Cardiac muscle cell (in vitro differentiated cells and primary cell): ENCODE measurements at places on chromosomes 6 and 20.
A peak's percentile ranks its signal among the peaks of the same experiment; 100 is the strongest.

DNA sequence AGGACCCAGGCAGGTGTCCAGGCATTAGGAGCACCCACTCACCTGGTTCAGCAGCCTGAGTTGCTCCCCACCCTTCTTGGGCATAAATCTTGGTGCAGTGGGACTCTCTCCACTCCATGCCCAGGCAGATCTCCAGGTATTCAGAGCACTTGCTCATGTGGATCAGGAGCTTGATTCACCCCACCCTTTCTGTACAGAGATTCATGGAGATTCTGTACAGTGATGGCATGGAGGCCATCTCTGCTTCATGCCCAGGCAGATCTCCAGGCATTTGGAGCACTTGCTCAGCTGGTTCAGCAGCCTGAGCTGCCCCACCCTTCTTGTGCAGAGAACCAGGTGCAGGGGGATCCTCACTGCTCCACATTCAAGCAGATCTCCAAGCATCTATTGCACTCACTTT lies 44.1 kb downstream of the BEND6 start:
- DNase-seq = no peak

DNA sequence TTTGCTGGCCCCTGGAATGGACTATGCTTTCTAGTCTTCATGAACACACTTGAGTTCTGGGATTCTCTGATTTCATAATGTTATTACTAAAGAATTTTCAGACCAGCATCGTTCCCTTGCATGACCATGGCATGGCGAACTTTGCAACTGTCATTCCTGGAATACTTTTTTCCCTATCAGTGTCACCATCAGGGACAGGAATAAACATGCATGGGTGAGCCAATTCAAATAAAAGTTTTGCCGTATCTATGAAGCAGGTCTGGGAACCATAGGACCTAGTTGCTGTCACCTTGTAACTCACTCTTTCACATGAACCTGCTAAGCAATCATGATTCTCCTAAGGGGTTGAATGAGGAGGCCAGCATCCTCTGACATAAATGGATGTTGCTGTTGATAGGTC lies 68.2 kb upstream of the AGPAT4 start:
- DNase-seq = no peak

DNA sequence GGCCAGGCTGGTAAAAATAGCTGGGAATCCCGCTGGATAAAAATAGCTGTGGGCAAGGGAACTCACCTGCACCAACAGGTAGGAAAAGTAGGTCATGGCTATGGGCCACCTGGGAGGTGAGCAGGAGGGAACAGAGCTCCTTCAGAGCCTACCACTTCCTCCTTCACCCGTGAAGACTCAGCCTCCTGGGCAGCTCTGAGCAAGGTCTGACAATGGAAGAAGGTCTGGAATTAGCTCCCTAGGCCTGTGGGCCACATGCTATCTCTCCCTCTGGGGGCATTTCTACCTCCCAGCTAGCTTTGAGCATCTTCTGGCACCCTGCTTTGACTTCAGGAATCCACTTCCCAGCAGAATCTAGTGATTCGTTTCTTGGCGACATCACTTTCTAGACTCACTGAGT lies 153.9 kb downstream of the MRPL14 start:
- DNase-seq = no peak

DNA sequence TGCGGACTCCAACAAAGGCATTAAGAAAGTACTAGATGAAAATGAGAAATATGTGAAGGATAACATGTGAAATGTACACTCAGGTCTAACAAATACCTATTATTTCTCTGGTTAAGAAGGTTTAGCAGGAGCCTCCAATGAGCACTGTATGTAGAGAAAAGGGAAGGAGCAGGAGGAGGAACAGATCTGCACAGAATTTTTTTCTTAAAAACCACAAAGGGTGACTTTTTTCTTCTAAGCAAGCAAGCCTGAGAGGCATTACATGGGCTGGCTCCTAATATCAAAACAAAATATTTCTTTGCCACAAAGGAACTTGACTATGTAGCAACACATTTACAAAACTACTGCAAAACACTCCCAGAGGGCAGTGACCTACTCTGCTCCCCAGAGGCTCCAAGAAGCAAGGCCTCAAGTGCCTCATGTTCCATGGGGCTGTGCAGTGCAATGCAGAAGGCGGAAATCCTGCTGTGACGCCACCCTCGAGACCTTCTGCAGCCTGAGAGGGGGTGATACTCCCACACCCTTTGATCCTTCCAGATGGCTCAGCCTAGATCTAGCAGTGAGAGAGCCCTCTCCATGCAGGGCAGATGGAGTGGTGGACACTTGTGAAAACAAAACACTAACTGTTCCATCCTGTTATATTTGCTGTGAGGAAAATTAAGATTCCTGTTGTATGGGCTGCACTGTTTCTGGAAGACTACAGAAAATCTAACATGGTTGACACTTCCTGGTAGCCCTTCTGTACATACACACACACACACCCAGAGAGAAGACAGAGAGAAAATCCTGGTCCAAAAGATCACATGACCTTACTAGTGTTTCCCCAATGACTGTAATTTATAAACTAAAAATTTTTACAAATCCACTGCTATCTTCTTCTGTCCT lies 36.0 kb upstream of the SMIM29 start:
- no peak for DNase-seq

- DNase-seq = no peak
These were observed 38.7 kb upstream of the PDE10A start for GRCh38 chr6:165701564-165702354.

DNA sequence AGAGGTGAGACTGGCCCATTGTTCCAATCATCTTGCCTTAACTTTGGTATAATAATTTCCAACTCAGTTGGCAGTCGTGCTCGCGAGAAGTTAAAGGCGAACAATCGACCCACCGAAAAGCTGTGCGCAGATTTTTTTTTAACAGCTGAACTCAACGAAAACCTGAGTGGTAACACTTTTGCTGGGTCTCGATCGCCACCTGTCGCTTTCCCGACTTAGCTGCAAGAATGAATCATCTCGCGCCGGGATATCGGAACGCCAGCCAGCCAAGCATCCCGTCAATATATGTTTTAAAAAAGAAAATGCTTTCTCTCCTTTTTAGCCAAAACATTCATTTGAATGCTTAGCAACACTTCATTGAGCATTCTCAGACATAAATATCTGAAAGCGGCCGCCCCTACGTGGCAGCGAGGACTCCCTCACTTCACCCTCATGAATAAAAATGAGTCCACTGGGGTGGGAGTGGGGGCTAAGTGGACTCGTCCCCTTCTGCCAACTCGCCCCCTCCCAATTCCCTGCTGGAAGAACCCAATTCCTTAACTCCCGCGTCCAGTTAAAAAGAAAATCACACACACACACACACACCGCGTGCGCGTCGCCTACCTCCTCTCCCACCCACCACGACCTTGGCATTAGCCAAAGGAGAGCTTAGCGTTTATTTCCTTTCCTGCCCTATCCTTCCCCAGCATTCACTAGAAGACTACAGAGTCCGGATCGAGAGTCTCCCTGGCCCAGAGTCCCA lies 1.5 kb downstream of the COL12A1 start:
- DNase-seq = peak; percentile 83

- DNase-seq = no peak
These were observed 122.8 kb downstream of the C6orf118 start for GRCh38 chr6:165186441-165187205.

DNA sequence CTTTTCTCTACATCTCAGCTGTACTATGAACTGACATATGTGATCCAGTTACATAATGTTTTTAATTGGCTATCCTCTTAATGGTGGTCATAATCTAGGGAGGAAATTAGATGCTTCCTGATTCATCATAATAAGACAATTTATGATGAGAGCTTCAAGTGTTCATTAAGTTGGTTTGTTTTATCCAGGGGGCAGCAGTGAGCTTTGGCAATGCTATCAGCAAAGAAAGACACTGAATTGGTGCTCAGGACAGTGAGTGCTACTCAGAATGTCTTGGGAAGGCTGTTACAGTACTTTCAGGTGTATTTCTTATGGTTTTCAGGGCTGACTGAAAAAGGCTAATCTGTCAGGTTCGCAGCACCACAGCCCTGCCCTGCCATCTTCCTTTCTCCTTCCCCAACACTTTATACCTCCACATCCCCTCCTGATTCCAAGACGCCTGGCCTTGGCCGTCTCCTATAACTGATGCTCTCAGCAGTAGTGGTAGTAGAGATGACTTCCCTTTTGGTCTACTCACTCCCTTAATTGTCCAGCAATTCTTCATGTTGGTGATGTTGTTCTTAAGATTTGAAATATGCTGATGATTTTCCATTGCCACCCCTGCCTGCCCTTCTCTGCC lies 67.0 kb upstream of the TNFAIP3 start:
- DNase-seq = peak; percentile 33

GRCh38 chr6:7723554-7723953 lies 2.3 kb upstream of the BMP6 start:
- no peak for DNase-seq

- DNase-seq = no peak
These were observed 880 bp downstream of the ADNP start for GRCh38 chr20:50930139-50930975.

DNA sequence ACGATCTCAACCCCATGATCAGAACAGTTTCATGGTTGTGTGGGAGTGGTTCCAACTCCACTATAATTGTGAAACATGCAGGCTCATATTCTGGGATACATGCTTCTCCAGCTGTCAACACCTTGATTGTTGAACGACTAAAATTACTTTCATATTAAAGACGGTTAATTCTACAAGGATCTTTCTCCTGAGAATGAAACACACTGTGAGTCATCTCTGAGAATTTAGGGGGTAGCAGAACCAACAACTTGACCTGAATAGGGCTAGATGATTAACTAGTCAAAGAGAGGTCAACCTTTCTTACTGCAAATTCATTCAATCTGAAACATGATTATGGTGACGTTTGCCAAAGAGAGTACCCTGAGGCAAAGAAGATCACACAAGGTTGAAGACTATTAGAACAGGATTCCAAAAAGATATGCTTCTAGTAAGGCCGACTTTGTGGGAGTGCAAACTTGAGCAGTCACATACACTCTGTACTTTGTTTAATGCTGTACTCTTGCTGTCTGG lies 175.2 kb upstream of the CITED2 start:
- DNase-seq = no peak

- DNase-seq = no peak
These were observed 67.2 kb upstream of the PHIP start for GRCh38 chr6:79145301-79145700.

DNA sequence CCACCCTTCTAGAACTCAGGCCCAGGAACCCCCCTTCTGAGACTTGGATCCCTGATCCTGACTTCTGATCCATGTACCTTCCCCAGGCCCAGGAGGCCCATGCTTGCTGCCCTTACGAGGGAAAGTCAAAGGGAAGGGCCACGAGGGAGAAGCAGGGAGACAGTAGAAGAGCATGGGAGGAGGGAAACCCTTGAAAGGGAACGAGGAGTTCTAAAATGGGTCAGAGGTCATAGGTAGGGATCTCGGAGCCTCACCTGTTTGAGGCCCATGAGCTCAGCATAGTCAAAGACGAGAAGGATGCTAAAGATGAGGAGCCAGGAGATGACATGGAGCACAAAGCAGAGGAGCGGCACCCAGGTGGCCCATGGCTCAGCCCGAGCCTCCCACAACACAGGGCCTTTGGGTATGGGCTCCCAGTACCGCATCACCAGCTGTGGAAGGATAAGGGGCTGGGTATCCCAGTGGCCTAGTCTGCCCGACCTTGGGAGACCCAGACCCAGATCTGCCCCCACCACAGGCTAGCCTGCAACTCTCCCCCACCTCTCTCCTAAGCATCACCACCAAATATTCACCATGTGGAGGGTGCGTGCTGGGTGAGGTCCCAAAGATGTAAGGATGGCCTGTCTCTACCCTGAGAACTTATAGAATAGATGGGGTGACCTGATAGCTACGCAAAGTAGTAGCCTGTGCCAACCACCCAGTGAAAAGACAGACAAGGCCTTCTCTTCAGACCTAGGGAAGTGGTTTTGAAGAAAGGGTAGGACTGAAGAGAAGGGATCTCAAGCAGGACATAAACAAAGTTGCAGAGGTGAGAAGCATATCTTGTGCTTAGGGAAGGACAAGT lies 1.5 kb downstream of the NRM start:
- DNase-seq = no peak

DNA sequence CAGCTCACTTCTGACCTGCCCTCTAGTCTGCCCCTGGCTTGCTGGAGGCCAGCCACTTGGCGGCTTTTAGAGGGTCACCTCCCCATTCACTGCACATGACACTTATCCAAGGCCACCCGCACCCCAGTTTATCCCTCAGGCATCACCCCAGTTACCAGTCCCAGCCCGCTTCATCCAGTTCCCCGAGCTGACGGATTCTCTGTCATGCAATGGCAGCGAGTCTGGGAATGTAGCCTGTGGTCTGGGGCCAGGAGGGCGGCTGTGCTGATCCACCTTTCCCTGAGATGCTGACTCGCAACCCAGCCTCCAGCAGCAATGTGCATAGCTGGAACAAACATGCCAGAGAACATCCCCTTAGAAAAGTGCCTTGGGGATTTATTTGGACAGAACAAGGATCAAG lies 25.8 kb downstream of the SYNDIG1 start:
- DNase-seq = no peak

- no peak for DNase-seq
These were observed 22.2 kb downstream of the HLA-A start for GRCh38 chr6:29964518-29964886.

GRCh38 chr20:5737966-5738365 lies 12.2 kb upstream of the SHLD1 start:
- DNase-seq = no peak

GRCh38 chr20:53660078-53660909 lies 66.7 kb upstream of the ZNF217 start:
- no peak for DNase-seq

DNA sequence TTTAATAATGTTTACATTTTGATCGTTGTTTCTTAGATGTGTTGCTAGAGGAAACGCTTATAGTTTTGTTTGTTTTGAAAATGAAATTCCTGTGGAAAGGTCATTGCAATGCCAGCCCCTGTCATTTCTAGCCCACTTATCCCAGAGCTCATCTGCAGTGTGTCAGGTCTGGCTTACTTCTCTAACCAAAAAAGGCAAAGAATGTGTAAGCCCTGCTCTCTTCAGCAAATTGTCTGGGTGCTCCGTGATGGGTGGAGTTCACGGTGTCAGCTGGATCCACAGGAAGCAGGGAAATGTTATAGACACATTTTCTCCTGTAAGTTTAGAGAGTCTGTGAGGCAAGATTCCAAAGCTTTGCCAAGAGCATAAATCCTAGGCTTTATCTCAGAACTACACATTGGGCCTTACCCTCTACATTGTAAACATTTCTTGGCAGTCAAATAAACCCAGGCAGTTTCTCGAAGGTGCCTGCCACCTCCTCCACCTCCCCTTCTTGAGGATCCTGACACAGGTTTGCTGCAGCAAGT lies 50.9 kb downstream of the RPRD1B start:
- DNase-seq = peak; percentile 89

GRCh38 chr6:41237128-41237527 lies 9.0 kb downstream of the TREML4 start:
- no peak for DNase-seq
